HS-5 (cell line): ENCODE measurements at places on chromosomes 12 and 14.

DNA sequence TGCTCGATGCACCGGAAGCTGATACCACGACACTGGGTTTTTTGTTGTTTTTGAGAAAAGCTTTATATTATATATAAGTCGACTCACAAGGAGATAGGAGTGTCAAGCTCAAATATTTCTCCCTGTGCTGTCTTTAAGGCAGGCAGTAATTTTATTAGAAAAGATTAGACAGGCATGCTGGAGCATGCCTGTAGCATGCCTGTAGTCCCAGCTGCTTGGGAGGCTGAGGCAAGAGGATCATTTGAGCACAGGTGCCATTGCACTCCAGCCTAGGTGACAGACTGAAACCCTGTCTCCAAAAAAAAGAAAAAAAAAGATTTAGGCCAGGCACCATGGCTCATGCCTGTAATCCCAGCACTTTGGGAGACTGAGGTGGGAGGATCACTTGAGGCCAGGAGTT is 51.8 kb downstream of the GNS start:
- no peak for DNase-seq

GRCh38 chr14:103530390-103530789 is 1.4 kb downstream of the TRMT61A start:
- DNase-seq, result no peak

GRCh38 chr12:22318108-22318737 is 16.3 kb downstream of the ST8SIA1 start:
- DNase-seq, result no peak

GRCh38 chr12:129145381-129145780 is 292.1 kb downstream of the GLT1D1 start:
- DNase-seq, result no peak

- no peak for DNase-seq
These were observed 197.4 kb upstream of the GARIN6 start for GRCh38 chr12:99450036-99450630.

DNA sequence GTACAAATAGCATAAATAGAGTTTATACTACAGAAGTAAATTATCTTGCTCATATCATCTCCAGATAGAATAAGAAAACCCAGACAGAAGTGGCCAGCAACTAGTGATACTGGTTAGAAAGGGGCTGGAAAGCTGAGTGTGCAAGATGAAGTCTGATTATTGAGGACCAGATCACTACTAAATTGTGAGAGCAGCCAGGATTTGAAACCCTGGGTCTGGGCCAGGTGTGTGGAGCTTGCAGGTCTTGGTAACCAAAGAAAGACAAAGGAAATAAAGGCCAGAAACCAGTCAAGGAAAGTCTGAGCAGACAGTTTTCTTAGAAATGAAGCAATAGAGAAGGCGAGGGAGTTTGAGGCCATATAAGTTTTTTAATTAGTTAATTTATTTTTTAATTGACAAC is 611.8 kb downstream of the ETNK1 start:
- no peak for DNase-seq

GRCh38 chr12:121561009-121561395 is 19.8 kb downstream of the KDM2B start:
- DNase-seq, result no peak

- DNase-seq, result no peak
These were observed 49.6 kb downstream of the NT5DC3 start for GRCh38 chr12:103791350-103791920.

DNA sequence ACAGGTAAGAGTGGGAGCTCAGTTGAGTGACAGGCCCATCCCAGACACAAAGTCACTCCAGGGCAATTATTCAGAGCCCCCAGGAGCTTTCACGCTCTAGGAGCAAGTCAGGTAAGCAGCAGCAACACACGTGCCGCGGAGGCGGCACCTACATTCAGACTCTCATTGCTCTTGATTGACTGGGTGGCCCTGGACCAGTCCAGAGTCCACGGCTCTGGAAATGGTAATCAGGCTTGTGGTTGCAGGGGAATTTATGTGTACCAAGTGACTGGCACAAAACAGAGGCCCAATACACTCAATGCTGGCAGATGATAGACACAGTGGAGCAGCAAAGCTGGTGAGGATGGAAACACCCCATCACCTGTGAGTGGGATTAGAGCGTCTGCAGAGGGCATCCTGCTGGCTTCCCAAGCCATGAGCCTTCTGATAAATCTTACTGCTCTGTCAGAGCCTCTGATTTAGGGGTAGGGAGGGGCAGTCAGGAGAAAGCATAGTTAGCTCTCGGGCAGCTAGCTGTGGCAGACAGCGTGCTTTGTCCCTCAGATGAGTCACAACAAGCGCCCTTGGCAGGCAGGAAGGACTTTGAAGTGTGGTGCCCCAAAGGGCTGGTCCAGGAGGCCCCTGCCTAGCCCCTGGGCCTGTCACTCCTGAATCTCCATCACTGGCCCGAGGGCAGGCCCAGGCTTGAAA is 344.7 kb downstream of the CACNA1C start:
- DNase-seq, result no peak

GRCh38 chr12:129696926-129697325 is 206.9 kb downstream of the TMEM132D start:
- DNase-seq, result no peak

GRCh38 chr12:110317911-110318310 is 36.9 kb downstream of the ATP2A2 start:
- DNase-seq, result no peak

GRCh38 chr14:102096569-102097188 is 9.8 kb upstream of the HSP90AA1 start:
- no peak for DNase-seq

- DNase-seq, result no peak
These were observed 19.8 kb downstream of the XRCC3 start for GRCh38 chr14:103695296-103696069.

- DNase-seq, result peak; percentile 60
These were observed at the start of gene SLC6A15 for GRCh38 chr12:84912198-84913128. SLC6A15 (minus strand) TSS chr12:84912799; CDS start chr12:84892120, 20,679 bp downstream.

DNA sequence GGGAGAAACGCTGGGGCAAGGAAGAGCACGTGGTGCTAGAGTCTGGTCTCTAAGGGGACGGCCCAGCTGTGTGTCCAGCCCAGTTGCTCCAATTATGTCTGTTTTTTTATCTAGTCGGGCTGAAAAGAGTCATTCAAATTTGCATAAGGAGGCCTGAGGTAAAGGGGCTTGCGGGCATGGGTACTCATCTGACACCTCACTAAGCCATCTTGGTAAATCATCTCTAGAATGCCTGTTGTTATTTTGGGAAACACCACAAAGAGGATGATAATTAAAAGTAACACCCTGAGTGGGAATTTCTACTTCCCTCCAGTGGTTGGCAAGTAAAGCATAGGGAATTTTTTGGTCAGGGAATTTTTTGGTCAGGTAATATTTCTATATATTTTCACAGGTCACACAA is 196.1 kb upstream of the ALG10B start:
- no peak for DNase-seq

GRCh38 chr14:87013583-87013982 is 979.4 kb downstream of the GALC start:
- DNase-seq, result peak; percentile 10

GRCh38 chr12:16269946-16270345 is 7.5 kb downstream of the SLC15A5 start:
- no peak for DNase-seq

GRCh38 chr14:71731096-71731495 is 201.1 kb upstream of the RGS6 start:
- no peak for DNase-seq

GRCh38 chr12:45409966-45410365 is 194.1 kb downstream of the ANO6 start:
- DNase-seq, result peak; percentile 43

- DNase-seq, result peak; percentile 30
These were observed 212.8 kb upstream of the BMP4 start for GRCh38 chr14:54169254-54169924.
